Breast epithelium (tissue), 4 donors: ENCODE measurements at places on chromosomes 1 and 21.

GRCh38 chr1:205287767-205288559 is 33.6 kb downstream of the NUAK2 start:
- no peak overlapping the region for H3K27ac ChIP-seq
- H3K4me3 ChIP-seq, result no peak overlapping the region
- no peak for DNase-seq
- peaks cover 5% of the 10 kb centered on the region for H3K4me1 ChIP-seq

DNA sequence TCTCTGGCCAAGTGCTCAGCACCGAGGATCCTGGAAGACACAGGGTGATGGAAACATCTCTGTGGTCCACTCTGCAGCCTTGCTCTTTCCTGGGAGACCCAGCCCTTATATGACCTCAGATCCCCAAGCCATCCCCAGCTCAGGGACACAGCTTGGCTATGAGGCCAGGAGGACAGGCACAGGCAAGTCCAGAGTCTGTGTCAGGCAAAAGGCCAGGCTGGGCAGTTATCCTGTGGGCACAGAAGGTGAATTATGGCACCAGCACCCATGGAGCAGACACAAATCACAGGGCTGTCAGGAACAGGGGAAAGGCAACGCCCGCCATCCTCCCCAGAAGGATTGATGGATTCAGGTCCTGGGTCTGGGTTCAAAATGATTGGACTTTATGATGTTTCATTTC is 52.1 kb upstream of the SCMH1 start:
- H3K4me1 ChIP-seq, result no peaks in the 10 kb centered on the region
- H3K27me3 ChIP-seq, result no peaks in the 10 kb centered on the region
- H3K27ac ChIP-seq, result no peak overlapping the region

DNA sequence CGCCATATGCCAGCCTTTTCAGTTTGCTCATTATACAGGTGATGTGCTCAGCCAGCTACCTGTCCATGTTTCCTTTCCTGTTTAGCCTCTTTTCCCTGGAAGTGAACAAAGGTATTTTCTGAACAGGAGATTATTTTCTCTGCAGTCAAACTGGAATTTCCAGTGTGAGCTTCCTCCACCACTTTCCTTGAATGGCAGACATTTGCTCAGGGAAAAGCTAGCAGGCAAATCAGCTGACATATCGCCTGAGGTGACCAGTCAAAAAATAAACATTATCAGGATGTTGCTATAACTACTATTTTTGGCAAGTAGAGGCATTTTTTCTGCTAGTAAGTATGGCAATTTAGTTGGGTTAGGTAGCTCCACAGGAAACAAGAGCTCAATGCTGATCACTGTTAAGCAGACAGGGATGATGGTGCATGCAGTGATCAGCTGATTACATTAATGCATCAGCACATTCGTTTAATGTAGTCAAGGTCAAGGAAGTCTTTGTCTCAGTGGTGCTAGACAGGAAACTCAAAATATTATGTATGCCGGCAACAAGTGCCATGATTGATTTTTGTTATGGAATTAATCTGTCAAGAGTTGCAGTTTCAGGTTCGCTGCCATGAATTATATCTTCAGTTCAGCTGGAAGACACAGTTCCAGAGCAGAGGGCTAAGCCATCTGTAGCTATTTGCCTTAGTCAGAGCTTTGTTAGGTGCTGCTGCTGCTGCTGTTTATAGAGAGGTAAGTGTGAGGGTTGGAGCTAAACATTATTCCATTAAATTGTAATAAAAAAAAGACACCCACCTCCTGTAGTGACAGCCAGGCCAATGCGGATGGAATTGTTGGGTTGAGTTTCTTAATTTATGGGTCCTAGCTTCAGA is 179.7 kb upstream of the ST6GALNAC5 start:
- H3K4me1 ChIP-seq, result no peaks in the 10 kb centered on the region
- DNase-seq, result no peak
- H3K36me3 ChIP-seq, result no peaks in the 10 kb centered on the region

GRCh38 chr1:51570063-51570710 is 46.7 kb upstream of the OSBPL9 start:
- H3K4me3 ChIP-seq, result no peak overlapping the region
- H3K27ac ChIP-seq, result peak overlapping the region; percentile 86

DNA sequence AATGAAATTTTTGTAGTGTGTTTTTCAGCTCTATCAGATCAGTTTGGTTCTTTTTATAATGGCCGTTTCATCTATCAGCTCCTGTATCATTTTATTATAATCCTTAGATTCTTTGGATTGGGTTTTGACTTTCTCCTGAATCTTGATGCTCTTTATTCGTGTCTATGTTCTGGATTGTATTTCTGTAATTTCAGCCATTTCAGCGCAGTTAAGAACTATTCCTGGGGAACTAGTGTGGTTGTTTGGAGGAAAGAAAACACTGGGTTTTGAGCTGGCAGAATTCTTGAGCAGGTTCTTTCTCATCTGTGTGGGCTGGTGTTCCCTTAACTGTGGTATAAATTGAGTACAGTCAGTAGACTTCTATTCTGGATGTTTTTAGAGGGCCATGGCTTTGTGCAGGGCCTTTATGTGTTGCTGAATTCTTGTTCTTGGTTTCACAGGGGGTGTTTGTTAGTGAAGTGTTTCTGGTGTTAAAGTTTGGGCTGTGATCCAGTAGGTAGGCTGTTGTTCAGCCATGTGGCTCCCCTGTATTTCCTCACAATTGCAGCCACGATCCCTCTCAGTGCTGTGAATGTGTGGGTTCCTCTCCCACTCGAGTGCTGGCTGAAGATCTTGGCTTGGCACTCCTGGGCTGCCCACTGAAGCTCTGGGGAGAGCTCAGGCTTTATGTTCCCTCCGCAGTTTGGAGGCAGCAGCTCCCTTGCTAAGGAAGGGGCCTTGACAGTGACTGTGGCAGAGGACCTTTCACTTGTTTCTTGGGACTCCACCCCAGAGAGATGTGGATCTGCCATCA is 56.0 kb upstream of the CCDC190 start:
- no peaks in the 10 kb centered on the region for H3K4me1 ChIP-seq
- no peak overlapping the region for H3K4me3 ChIP-seq
- no peak overlapping the region for H3K27ac ChIP-seq
- no peaks in the 10 kb centered on the region for H3K36me3 ChIP-seq
- no peaks in the 10 kb centered on the region for H3K27me3 ChIP-seq

- H3K27ac ChIP-seq, result no peak overlapping the region
- H3K4me1 ChIP-seq, result no peaks in the 10 kb centered on the region
- H3K36me3 ChIP-seq, result no peaks in the 10 kb centered on the region
- no peak overlapping the region for H3K4me3 ChIP-seq
- DNase-seq, result no peak
- no peaks in the 10 kb centered on the region for H3K27me3 ChIP-seq
Observed at GRCh38 chr1:224057461-224058199, 56.3 kb upstream of the FBXO28 start.

DNA sequence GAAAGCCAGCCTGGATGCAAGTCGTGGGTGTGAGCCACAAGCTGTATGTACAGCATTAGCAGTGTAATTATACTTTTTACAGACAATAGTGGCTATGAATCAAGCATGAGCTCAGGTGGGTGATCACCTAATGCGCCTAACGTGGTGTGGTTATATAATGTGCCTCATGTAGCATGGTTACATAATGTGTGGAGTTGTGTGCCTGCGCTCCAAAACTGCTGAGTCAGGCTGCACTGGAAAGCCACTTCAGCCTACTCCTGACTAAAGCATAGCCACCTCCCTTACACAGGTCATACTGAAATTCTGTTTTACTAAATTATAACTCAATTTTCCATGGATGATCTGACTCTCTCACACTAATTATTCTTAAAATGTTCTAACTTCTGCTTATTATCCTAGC is 69.8 kb downstream of the KCNT2 start:
- H3K4me3 ChIP-seq, result no peak overlapping the region
- no peak overlapping the region for H3K27ac ChIP-seq
- DNase-seq, result no peak
- H3K27me3 ChIP-seq, result no peaks in the 10 kb centered on the region
- H3K4me1 ChIP-seq, result no peaks in the 10 kb centered on the region

DNA sequence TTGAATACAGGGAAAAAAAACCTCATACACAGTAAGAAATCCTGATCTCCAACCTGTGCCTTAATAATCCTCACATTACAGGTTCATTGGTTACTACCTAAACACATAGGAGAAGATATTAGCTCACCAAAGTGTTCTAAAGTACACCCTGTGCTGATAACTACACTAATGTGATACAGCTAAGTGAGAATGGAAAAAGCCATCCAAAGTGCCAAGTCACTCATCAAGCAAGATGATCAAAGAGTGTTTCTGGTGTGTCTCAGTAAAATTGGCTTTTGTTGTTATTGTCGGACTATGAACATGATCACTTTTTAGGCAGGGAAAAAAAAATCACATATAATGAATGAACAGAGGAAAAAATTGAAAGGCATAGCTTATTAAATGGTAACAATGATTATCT is 31.4 kb downstream of the EPS15 start:
- no peak overlapping the region for H3K27ac ChIP-seq
- H3K4me1 ChIP-seq, result no peaks in the 10 kb centered on the region
- no peak for DNase-seq
- no peaks in the 10 kb centered on the region for H3K36me3 ChIP-seq
- H3K27me3 ChIP-seq, result no peaks in the 10 kb centered on the region
- no peak overlapping the region for H3K4me3 ChIP-seq

GRCh38 chr1:159163614-159164228 is 7.7 kb upstream of the CADM3 start:
- no peak overlapping the region for H3K27ac ChIP-seq
- no peaks in the 10 kb centered on the region for H3K4me1 ChIP-seq
- DNase-seq, result no peak
- no peaks in the 10 kb centered on the region for H3K27me3 ChIP-seq
- H3K36me3 ChIP-seq, result no peaks in the 10 kb centered on the region
- H3K4me3 ChIP-seq, result no peak overlapping the region

- H3K27me3 ChIP-seq, result no peaks in the 10 kb centered on the region
- H3K4me1 ChIP-seq, result no peaks in the 10 kb centered on the region
- no peak for DNase-seq
- no peak overlapping the region for H3K4me3 ChIP-seq
- H3K36me3 ChIP-seq, result no peaks in the 10 kb centered on the region
Observed at GRCh38 chr1:236982380-236982779, 21.9 kb downstream of the MT1HL1 start.

DNA sequence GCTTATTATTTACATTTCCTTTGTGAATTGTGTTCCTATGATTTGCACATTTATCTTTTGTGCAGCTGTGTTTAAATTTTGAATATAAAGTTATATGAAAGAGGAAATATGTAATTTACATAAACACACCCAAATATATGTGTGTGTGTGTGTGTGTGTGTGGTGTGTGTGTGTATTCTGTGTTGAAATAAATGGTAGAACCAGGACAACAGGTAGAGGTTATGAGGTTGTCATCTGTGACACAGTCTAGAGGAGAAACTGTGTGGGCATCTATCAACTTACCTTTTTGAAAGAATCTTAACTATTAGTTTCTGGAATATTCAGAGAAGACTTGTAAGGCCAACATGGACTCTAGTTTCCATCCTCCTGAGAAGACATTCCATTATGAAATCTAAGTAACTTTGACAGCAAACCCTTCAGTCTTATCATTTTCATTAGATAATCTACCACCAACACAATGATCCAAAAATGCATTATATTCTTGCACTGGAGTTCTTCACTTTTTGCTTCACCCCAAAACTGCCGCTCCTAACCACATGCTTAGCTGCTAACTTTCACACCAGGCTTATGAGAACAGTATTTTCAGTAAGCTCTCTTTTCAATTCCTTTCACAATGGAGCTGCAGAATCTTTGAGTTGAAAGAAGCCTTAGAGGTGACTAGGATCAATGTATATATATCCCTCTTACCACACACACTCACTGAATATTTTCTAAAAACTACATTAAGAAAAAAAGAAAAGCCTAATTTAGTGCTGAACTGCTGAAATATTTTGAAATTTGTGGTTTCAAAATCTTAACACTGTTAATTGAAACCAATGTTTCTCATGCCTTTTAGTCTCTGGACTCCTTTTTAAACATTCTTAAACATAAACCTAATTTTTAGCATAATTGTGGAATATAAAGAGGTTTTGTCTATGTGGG is 21.8 kb downstream of the PTPRC start:
- H3K27ac ChIP-seq, result no peak overlapping the region
- no peaks in the 10 kb centered on the region for H3K4me1 ChIP-seq
- no peaks in the 10 kb centered on the region for H3K36me3 ChIP-seq
- H3K4me3 ChIP-seq, result no peak overlapping the region

- peaks cover 3% of the 10 kb centered on the region for H3K4me1 ChIP-seq
- no peak overlapping the region for H3K4me3 ChIP-seq
- H3K27ac ChIP-seq, result no peak overlapping the region
- no peaks in the 10 kb centered on the region for H3K36me3 ChIP-seq
Observed at GRCh38 chr1:161747801-161748200, 1.8 kb upstream of the DUSP12 start.
